Cardiac atrium fibroblast (primary cell): ENCODE measurements at places on chromosomes 5 and 9. TPM values are rescaled to one million over a fixed set of nuclear protein-coding genes. Genes with fewer than 3 reads are reported as not detected.

RANBP17 gene
- 5.6 and 16.2 TPM in 2 replicates for total RNA-seq

FIBCD1 gene
- 0.36 and 0.65 TPM in 2 replicates for total RNA-seq

ST8SIA4 gene
- 0.90 and 2.4 TPM in 2 replicates for total RNA-seq

KCNT1 gene
- not detected in 2 replicates for total RNA-seq

SLC36A2 gene
- not detected in 2 replicates for total RNA-seq

SLCO6A1 gene
- total RNA-seq: not detected in 2 replicates

FOXD4 gene
- total RNA-seq: not detected in 2 replicates

SLC4A9 gene
- not detected in 2 replicates for total RNA-seq

SPOCK1 gene
- total RNA-seq: 123 and 128 TPM in 2 replicates

PCDHA4 gene
- total RNA-seq: 0.16 TPM in 1 of 2 replicates, not detected in the other

TSLP gene
- total RNA-seq: 0.32 and 0.72 TPM in 2 replicates

DIRAS2 gene
- 1.1 and 3.1 TPM in 2 replicates for total RNA-seq

ZNF484 gene
- total RNA-seq: 4.7 and 5.2 TPM in 2 replicates

CANX gene
- total RNA-seq: 434 and 490 TPM in 2 replicates

C9orf40 gene
- 3.4 and 5.5 TPM in 2 replicates for total RNA-seq

NOXA1 gene
- total RNA-seq: 0.16 TPM in 1 of 2 replicates, not detected in the other
